H54 (cell line): ENCODE measurements at places on chromosomes 4 and X.
A peak's percentile ranks its signal among the peaks of the same experiment; 100 is the strongest.

GRCh38 chrX:69036674-69037573, 128.3 kb downstream of the PJA1 start:
- no peak for DNase-seq

- DNase-seq: no peak
Observed at GRCh38 chrX:29561417-29561816, 653.9 kb upstream of the MAGEB2 start.

DNA sequence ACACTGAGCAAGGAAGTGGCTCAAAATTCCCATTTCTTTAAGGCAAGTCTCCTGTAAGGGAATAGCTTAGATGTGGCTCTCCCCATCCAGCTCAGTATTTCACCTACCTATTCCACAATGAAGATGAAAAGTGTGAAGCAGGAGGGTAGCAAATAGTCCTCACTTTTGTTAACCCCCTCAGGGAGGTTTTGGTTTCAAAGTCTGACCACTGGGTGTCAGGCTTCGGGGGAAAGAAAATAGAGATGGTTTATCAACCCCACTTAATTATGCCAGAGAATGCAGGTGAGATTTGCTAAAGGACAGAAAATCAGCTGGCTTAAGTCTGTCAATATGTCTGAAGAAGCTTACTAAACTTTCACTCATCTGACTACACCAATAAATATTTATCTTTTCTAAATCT, 69.5 kb downstream of the DHX15 start:
- no peak for DNase-seq

DNA sequence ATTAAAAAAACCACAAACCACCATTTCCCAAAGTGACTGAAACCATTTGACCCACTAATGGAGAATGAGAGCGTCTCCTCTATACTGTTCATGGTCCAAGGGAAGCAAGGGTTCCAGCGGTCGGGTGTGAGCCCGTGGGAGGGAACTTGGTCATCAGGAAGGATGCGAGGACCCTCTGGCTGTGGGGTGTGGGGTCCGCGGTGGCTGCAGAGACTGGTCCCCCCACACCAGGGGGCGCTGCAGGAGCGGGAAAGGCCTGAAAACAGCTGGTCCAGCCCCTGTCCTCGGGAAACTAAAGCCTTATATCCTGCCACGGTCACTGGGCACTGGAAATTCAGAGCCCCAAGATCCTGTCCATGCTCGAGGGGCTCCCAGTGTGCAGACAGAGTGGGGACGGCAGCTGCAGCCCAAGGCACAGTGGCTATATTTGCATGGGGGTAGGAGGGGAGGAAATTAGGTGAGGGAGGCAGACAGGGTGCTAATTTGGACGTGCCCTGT, 4.3 kb downstream of the BLOC1S4 start:
- peak; percentile 77 for DNase-seq

DNA sequence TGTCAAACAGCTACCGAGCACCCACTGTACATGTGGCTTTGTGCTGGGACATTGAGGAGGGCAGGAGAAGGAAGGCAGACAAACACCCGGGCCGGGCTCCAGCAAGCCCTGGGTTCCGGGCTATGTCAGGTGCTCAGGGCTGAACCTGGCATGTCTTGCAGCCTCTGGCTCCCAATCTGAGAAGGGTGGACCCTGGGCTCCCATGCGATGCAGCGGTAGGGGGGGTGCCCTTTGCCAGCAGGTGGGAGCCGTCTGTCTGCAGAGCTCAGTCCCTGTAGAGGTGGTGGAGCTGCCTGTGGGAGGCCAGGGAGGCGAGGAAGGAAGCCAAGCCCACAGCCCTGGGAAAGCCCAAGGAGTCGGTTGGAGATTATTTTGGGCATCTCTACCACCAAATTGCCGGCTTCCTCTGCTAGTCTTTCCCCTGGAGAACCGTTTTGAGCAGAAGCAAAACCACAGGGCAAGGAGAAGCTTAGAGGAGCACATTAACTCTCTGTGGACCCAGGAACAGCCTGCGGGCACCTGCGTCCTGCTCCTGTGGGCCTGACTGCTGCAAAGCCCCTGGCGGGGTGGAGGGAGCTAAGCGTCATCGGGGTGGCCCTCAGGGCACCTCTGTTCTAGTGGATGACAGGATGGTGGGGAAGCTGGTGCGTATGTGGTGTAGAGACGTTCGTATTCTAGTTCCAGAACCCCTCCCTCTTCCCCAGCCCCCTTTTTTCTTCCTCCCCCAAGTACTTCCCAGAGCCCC, 10.3 kb downstream of the CPZ start:
- DNase-seq: no peak

DNA sequence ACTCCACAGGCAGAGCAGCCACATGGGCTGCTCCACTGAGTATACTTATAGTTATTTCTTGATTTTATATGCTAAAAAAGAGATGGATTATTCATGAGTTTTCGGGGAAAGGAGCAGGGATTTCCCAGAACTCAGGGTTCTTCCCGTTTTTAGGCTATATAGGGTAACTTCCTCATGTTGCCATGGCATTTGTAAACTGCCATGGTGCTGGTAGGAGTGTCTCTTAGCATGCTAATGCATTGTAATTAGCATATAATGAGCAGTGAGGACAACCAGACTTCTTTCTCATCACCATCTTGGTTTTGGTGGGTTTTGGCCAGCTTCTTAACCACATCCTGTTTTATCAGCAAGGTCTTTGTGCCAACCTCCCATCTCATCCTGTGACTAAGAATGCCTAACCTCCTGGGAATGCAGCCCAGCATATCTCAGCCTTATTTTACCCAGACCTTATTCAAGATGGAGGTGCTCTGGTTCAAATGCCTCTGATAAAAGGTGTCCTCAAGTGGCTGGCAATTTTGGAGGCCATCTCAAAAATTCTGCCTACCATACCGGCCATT, 213.0 kb upstream of the VEGFC start:
- no peak for DNase-seq

DNA sequence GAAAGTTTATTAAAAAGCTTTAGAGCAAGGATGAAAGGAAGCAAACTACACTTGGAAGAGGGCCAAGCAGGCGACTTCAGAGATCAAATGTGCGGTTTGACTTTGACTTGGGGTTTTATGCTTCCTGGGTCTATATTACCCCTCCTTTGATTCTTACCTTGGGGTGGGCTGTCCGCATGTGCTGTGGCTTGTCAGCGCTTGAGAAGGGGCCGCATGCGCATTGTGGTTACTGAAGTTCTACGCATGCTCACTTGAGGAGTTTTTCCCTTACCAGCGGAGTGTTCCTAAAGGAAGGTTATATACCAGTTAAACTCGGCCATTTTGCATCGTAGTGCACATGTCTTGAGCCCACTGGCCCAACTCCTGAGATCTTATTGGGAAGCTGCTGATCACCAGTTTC, 9.9 kb downstream of the ZNF157 start:
- no peak for DNase-seq

DNA sequence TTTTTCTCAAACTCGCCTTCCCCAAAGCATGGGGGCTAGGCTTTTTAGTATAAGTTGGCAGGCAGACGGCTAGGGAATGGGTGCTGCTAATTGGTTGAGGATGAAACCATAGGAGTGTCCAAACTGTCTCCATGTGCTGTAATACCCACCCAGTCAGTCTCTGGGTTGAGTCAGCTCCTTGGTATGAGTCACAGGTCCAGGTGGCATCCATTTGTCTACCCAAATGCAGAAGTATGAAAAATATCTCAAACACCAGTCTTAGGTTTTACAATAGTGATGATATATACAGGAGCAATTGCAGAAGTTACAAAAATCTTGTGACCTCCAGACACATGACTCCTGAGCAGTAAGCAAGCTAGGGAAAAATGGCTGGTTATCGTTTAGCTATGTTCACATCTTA, 27.4 kb upstream of the CCSER1 start:
- DNase-seq: no peak

DNA sequence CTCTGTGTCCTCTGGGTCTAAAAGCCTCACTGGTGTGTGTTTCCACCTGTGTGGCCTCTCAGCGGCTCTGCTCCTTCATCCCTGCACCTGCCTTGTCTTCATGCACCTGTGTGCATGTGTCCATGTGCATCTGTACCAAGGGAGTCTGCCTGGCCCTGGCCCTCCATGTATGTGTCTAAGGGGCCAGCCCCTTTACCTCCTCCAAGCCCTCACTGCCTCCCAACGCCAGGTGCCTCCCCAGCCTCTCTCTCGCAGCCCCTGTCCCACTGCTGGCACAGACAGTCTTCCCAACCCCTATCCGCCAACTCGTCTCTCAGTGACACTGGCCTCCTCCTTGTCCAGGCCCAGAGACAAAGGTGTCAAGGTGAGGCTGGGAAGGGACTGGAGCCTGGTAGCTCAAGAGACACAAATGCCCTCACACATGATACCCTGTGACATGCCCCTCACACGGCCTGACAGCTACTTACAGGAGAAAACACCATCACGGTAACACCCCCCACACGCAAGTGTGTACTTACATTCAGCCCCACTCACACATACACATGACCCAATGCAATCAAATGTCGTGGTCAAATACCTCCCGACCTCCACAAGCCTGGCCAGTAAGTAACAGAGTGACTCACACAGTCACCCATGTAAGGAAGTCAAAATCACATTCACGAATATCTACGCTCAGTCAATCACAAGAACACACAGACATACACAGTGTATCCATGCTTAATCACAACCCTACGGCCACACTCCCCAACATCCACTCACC, 11.4 kb downstream of the L1CAM start:
- DNase-seq: no peak
